ENCODE measurements at places on chromosomes 6 and 20. TPM values are rescaled to one million over a fixed set of nuclear protein-coding genes. Genes with fewer than 3 reads are reported as not detected.
A peak's percentile ranks its signal among the peaks of the same experiment; 100 is the strongest.

GRCh38 chr6:20211037-20211940 is 980 bp downstream of the MBOAT1 start:
- H3K36me3 ChIP-seq, result no peaks in the 10 kb centered on the region
- peaks cover 14% of the 10 kb centered on the region for H3K4me1 ChIP-seq
- peak overlapping the region; percentile 86 for H3K4me3 ChIP-seq
- H3K27me3 ChIP-seq, result no peaks in the 10 kb centered on the region
- H3K27ac ChIP-seq, result no peak overlapping the region

DNA sequence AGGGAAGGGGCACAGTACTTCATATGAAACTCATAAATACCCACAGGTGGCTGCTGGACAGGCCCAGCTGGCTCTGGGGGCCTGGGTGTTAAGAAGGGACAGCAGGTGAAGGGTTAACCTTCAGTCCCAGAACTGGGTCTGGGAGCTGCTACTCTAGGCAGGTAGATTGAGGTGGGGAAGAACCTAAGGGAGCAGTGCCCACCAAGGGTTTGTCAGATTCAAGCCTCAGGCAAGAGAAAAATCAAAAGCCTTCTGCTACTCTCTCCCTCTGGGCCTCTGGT is 5.6 kb downstream of the RPL10A start:
- no peak overlapping the region for H3K27ac ChIP-seq
- peak; percentile 53 for DNase-seq
- H3K4me1 ChIP-seq, result peaks cover 4% of the 10 kb centered on the region
- no peaks in the 10 kb centered on the region for H3K27me3 ChIP-seq
- peaks cover 24% of the 10 kb centered on the region for H3K36me3 ChIP-seq
- no peak overlapping the region for H3K4me3 ChIP-seq

DNA sequence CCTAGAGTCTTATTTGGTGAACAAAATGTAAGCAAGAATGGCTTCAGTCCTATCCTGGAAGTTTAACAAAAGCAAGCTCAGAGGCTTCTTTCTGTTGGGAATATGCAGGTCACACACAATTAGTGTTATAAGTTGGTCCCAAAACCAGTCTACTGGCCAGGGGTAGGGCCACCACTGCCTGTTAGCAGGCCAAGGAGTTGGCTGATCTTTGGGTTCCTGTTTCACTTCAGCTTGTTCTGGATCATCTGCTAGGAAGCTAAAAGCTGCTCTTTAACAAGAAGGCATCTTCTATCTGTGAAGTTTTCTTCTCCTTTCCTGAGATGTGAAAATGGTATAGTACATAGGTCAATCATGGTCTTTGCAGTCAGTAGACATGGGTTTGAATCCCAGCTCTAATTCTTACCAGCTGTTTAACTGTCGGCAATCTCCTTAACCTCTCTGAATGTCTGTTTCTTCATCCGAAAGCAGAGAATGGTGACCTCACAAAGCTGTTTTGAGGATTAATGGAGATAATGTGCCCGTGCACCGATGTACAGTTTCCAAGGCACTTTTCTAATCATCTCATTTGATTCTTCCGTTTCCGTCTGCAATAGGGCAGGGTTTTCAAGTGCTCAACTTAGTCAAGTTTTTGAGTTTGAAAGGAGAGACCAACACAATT is 271.2 kb upstream of the TAB2 start:
- H3K27me3 ChIP-seq, result no peaks in the 10 kb centered on the region
- no peak overlapping the region for H3K4me3 ChIP-seq
- peaks cover under 1% of the 10 kb centered on the region for H3K36me3 ChIP-seq
- H3K27ac ChIP-seq, result no peak overlapping the region
- no peak for DNase-seq

- peaks cover 4% of the 10 kb centered on the region for H3K4me1 ChIP-seq
- DNase-seq, result peak; percentile 89
- H3K36me3 ChIP-seq, result peaks cover 25% of the 10 kb centered on the region
- H3K4me3 ChIP-seq, result peak overlapping the region; percentile 91
- no peaks in the 10 kb centered on the region for H3K27me3 ChIP-seq
These were observed 1.7 kb downstream of the ADNP start for GRCh38 chr20:50929299-50930138.

GRCh38 chr6:54238396-54238795 is 69.8 kb upstream of the TINAG start:
- no peaks in the 10 kb centered on the region for H3K4me1 ChIP-seq
- H3K4me3 ChIP-seq, result no peak overlapping the region
- H3K27ac ChIP-seq, result no peak overlapping the region
- no peaks in the 10 kb centered on the region for H3K27me3 ChIP-seq

DNA sequence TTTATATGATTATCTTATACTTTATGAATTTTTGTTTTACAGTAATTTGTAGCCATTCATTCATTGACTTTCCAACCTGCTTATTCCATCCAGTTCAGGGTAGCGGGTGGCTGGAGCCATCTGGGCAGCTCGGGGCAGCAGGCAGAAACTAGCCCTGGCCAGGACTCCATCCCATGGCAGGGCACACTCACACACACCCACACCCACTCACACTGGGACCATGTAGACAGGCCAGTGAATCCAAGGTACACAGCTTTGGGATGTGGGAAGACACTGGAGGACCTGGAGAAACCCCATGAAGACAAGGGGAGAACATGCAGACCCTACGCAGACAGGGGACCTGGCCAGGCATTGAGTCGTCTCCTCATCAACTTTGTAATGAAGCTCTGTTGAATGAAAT is 84.8 kb downstream of the ADGRG6 start:
- no peak overlapping the region for H3K4me3 ChIP-seq
- DNase-seq, result no peak
- no peak overlapping the region for H3K27ac ChIP-seq
- H3K36me3 ChIP-seq, result no peaks in the 10 kb centered on the region
- no peaks in the 10 kb centered on the region for H3K4me1 ChIP-seq
- no peaks in the 10 kb centered on the region for H3K27me3 ChIP-seq

Gene WDR46
- 99.4 TPM for total RNA-seq

Gene PTCHD4
- 0.33 TPM for total RNA-seq

Gene DLK2
- total RNA-seq, result 0.37 TPM

Gene ULBP1
- 0.60 TPM for total RNA-seq
